ENCODE measurements at places on chromosomes 7 and 10.

- DNase-seq, result no peak
These were observed 14.8 kb downstream of the SRRM3 start for GRCh38 chr7:76216381-76217082.

GRCh38 chr10:14625192-14625631, 149.5 kb downstream of the FAM107B start:
- no peak for DNase-seq

GRCh38 chr10:125928928-125929585, 32.7 kb downstream of the FANK1 start:
- DNase-seq, result no peak

DNA sequence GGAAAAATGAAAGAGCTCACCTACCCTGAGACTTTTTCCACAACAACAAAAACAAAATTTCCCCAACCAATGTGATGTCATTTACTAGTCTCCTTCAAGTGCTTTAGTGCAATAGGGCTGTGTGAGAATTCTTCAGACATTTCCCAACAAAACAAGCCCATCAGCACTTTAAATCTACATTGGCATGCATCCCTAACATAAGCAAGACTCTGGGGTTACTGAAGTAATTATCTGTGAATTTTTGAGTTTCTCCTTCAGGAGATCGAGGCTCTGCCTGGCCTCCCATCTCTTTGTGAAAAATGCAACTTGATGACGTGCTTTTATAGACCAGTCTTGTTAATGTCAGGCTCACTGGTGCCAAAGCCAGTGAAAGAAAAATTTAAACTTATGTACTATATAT, 255.6 kb downstream of the GFRA1 start:
- no peak for DNase-seq

DNA sequence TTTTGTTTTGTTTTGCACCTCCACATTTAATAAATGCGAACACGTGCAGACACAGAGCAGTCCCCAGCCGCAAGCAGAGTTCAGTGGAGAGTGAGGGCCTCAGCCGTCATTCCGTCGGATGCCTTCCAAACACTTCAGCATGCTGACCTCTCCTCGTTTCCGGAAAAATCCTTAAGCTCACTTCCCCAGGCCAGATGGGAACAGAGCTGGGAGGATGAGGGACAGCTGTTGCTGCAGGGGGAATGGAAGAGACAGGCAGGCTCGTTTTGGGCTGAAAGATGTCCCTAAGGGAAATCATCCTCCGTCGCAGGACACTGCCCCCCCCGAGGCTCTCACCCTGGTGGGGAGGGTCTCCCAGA, 17.2 kb upstream of the FGFR2 start:
- no peak for DNase-seq

DNA sequence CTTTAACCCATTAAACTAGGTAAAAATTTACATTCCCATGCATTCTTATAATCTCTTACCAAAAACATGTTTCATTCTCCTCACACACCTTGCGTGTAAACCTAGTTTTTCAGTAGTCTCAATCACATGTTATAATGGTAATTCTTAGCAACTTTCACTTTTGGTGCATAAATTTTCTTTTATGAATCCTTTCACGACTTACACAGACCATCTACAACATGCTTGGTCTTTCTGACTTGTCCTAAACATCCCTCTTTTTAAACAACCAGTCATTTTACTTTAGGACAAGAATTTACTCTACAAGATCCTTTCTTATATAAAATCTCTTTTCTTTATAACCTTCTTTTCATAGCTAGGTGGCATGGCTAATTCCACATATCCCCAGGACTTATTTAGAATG, 25.8 kb downstream of the FBXL13 start:
- no peak for DNase-seq

- DNase-seq, result no peak
These were observed 119.1 kb upstream of the JCAD start for GRCh38 chr10:30178356-30178964.

- DNase-seq, result no peak
These were observed 1.3 kb upstream of the ITPRIP start for GRCh38 chr10:104339469-104340110.

GRCh38 chr10:497898-498451, 191.5 kb downstream of the DIP2C start:
- DNase-seq, result no peak

- DNase-seq, result no peak
These were observed 430.4 kb downstream of the NEBL start for GRCh38 chr10:20466731-20467130.

- DNase-seq, result no peak
These were observed 405.0 kb upstream of the ZMIZ1 start for GRCh38 chr10:78663721-78664120.

DNA sequence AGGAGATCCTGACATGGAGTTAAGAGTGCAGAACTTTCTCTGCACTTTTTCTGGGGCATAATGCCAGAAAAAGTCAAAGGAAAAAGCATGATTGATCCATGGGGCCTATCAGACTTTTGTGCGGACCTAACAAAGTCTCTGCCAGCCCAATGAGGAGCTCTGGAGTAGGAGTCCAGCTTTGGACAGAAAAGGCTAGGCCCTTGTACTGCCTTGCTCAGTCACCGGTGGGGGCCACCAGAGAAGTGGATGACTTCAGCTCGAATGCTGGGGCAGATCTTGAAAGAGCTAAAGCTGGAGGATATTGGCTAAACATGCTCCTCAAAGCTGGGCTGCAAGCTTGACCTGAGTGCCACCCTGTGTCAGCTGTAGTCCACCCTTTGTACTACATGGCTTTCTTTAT, 2.8 kb upstream of the ZC3HAV1 start:
- no peak for DNase-seq

- no peak for DNase-seq
These were observed 34.3 kb upstream of the PHF14 start for GRCh38 chr7:10939237-10939910.
